ENCODE measurements at places on chromosomes 4 and X.

GRCh38 chrX:132025041-132025440 lies 1.9 kb downstream of the STK26 start:
- no peak for DNase-seq

DNA sequence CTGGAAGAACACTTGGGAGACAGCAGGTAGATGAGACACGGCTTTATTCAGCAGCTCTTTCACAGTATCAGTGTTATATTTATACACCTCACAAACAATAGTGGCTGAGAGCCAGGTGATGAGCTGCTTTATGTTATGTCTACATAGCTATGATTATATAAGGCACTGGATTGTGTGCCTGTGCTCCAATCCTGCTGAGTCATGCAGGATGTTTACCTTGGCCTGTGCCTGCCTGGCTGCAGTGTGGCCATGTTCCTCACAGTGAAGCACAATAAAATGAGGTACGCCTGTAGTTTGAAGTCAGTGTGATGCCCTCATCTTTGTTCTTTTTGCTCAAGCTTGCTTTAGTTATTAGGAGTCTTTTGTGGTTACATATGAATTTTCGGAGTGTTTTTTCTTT lies 31.3 kb downstream of the CXCL13 start:
- DNase-seq = peak; percentile 45

DNA sequence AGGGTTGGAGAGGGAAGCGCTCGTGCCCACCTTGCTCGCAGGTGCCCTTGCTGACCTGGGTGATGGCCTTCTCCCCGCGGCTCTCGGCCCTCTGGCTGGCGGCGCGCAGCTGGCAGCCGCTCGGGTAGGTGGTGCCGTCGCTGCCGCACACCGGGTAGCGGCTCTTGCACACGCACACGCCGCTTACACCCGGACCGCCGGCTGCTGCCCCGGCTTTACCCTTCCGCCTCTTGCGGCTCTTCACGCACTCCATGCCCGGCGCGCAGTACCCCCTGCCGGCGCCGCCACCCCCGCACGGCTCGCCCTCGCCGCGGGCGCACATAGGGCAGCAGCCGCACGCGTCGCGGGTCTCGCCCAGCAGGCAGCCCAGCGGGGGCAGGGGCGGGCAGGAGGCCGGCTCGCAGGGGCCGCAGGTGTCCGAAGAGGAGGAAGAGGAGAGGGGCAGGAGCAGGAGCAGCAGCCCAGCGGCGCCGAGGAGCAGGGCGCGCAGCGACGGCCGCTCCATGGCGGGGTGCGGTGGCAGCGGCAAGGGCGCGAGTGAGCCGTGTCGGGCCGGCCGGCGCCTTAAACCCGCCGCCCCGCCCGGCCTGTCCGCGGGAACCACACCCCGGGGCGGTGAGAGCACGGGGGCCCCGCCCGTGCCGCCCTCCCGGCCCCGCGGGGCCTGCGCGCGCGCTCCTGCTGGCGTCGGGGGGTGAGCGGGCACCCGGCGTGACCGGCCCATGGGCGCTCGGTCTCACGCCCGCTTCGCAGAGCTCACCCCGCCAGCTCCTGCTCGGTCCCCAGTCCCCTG lies at the start of gene IGFBP7:
IGFBP7 (minus strand) TSS at position 539 of the 793 bp plus-strand sequence; CDS start at position 505, 34 bp downstream.
- peak; percentile 58 for DNase-seq

DNA sequence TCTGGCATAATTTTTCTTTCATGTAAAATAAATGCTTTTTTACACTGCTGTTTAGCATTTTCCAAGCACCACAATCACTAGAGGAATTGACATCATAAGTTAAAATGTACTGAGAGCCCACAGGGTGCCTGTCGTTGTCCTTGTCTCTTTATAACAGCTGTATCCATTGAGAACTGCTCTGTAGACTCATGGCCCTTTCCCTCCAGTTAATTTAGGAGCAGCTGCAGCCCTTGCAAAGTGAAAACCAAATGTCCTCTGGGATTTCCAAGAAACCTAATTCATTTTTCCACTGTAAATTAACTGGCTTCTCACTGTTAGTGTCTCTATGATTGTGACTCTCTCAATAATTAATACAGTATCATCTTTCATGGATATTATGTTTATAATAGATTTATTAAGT lies 185.9 kb downstream of the SLC4A4 start:
- DNase-seq = no peak

- no peak for DNase-seq
Measured at GRCh38 chrX:3541336-3541735, 172.1 kb downstream of the PRKX start.

DNA sequence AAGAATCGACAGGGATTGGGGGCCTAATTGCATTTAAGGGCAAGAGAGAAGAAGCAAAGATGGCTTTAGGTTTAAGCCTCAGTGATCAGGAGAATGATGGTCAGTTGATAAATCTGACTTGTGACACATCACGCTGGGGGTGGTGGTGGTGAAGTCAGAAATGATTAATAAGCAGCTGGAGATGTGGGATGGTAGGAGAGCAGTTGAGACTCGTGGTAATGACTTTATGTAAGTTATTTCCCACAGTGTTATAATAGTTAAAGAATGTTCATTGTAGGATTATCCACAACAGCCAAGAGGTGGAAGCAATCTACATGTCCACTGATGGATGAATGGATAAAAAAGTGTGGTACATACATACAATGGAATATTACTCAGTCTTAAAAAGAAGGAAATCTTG lies 178.9 kb upstream of the GPC4 start:
- no peak for DNase-seq

DNA sequence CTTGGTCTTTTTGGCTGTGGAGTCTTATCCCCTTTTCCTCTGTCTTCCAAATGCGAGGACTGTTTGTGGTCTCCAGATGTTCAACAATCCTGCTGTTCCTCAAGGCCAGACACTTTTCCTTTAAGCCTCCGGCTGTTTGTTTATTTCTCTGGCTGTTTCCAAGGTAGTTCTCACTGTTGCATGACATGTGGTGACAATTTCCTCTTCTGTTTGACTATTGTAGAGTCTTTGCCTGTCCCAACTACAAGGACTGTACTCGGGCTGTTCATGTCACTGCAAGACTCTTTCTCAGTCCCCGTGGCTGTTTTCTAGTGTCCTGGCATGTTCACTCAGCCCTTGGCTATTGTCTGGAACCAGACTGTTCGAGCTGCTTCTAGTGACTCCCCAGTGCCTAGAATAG lies 50.6 kb downstream of the ZNF157 start:
- no peak for DNase-seq

DNA sequence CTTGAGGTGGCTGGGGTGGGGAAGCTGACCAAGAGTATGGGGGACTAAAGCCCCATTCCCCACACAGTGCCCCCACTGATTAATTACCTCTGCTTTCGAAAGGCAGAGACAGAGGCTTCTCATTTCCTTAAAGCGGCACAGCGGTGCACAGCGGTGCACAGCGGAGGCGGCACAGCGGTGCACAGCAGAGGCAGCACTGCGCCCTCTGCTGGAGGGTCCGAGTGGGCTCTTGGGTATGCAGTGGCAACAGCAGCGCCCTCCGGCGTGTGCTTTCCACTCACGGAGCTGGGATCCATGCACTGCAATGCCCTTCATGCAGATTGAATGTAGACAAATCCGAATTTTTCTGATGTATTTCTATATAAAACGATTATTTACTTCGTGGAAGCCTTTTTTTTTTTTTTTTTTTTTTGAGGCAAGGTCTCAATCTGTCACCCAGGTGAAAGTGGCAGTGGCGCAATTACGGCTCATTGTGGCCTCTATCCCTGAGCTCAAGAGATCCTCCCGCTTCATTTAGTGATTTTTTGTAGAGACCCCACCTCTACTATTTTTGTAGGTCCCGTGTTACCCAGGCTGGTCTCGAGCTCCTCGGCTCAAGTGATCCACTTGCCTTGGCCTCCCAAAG lies 19.7 kb upstream of the PRPS2 start:
- peak; percentile 72 for DNase-seq

- DNase-seq = no peak
Measured at GRCh38 chr4:75370576-75370975, 143.6 kb downstream of the RCHY1 start.

- DNase-seq = no peak
Measured at GRCh38 chr4:120070196-120070595, 3.5 kb upstream of the MAD2L1 start.

DNA sequence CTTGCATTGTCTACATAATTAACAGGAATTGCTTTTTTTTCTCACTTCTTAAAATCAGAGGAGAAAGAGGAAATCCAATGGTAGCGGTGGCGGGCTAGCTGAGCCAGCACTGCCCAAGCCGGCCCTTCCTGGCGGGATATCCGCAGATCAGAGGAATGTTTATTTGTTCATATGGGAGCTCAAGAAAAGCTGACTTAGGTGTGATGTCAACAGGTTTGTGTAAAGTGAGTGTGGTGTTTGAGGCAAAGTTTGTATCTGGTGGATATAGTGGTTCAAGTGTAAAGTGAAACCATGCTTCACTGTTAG lies 466 bp upstream of the SLC39A8 start:
- DNase-seq = no peak

GRCh38 chrX:139126493-139126892 lies 404.0 kb upstream of the F9 start:
- DNase-seq = peak; percentile 57

DNA sequence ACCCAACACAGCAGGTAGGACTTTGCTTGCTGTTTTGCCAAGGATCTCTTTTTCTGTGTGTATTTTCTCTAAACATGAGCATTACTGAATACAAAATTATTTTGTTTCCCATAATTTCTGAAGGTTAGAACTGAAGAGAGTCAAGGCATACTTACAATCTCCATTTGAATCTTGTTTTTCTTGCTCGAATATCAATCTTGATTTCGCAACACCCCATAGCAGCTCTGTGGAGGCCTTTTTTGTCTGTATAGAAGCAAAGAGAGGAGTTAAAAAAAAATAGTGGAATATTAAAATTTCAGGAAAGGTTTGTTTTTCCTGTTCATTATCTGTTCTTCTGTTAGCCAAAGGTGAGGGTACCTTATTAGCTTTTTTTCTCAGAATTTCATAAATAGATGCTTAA lies 92.9 kb downstream of the TNIP2 start:
- no peak for DNase-seq

DNA sequence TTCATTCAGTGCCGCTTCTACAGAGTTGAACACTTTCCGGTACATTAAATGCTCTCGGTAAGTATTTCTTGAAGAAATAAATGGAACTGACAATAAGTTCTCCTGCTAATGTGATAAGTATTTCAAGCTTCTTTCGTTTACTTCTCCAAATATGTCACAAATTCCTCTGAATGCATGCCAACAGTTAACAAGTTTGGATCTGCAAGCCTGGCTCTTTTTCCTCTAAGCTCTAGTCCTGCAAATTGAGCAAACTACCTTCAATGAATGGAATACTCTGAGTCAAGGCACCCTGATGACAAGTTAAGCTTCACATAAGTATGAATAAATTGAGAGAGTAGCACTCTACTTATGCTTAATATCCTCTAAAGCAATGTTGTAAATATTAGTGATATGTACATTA lies 403.6 kb downstream of the PDGFC start:
- no peak for DNase-seq

GRCh38 chrX:39814391-39814790 lies 283.4 kb downstream of the BCOR start:
- no peak for DNase-seq
